ENCODE measurements at places on chromosomes 1 and 21. TPM values are rescaled to one million over a fixed set of nuclear protein-coding genes. Genes with fewer than 3 reads are reported as not detected.

GRCh38 chr1:200115532-200115931 is 88.0 kb downstream of the NR5A2 start:
- no peak for DNase-seq

SPRR4 gene
- not detected for total RNA-seq

ST6GALNAC3 gene
- total RNA-seq = not detected

GRCh38 chr1:185850366-185850765 is 116.2 kb downstream of the HMCN1 start:
- no peak for DNase-seq

AGO4 gene
- total RNA-seq = 16.5 TPM

DNA sequence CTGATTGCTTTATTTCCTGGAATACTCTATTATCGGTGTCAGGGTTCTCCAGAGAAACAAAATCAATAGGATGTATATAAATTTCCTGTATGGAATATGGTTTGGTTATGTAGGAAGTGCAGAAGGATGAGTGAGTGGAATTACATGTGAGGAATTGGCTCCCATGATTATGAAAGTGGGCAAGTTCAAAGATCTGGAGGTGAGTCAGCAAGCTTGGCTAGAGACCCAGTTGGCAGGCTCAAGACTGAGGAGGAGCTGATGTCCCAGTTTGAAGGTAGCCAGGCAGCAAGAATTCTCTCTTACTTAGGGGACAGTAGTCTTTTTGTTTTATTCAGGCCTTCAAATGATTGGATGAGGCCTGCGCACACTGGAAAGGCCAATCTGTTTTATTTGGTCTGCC is 57.5 kb downstream of the MAP3K7CL start:
- DNase-seq = no peak

DNA sequence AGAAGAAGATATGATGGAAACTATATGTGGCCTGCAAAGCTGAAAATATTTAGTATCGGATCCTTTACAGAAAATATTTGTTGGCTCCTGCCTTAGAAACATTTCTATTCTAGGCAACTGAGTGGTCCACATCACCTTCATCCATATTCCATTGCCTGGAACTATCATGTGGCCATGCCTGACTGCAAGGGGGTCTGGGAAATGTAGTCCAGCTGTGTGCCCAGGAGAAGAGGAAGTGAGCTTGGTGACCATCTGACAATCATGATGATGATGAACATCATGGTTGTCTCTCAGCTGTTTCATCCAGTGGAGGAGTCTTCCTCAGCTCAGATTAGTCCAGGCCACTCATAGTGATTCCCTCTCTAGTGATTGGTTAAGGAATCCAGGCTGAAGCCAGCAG is 61.8 kb upstream of the IFNLR1 start:
- DNase-seq = no peak

CASQ2 gene
- total RNA-seq = not detected

DNA sequence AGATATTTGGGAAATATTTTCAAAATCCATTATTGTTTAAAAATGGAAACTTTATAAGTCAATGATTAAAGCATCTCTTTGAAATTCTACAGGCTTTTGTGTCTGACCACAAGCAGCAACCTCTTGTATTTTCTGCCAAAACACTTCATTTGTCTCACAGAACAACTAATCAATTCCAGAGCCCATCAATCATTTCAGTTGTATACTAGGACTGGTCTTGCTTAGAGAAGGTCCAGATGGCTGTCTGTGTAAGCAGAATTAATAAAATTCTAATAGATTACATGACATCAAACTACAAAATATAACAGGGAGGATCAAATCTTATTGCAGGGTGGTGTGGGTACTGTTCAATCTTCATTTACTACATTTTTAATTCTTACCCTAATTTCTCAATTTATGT is 76.4 kb downstream of the ACBD6 start:
- DNase-seq = no peak

DNA sequence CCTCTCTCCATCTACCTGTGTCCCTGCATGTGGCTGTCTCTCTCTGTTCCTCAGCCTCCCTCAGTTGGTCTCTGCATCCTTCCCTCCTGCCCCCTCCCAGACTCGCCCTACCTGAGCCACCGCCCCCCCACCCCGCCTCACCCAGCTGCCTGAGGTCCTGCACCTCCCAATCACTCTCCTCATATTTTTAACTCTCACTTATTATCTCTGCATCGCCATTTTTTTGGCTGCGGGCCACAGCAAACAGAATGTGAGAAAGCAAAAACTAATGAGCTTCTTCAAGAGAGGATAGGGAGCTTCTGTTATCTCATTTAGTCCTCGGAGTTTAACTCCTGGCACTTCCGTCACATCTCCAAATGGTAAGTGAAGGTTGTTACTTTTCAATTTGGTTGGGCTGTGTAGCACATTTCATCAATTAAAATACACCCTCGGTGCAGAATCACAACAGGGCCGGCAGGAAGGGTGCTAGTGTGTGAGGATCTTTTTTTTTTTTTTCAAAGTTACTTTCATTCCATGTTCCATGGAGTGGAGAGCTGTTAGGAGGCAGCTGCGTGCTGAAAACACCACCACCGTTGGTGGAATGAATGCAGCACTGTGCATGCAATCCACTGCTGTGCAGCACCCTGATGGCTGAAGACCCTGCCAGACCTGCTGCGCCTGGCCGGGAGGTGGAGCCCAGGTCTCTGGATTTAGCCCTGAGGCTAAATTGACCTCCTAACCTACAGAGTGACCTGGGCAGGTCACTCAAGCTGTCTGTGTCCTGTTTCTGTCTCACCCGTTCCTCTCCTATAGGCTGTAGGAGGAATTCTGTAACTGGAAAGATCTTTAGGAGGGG is 157.2 kb upstream of the NFIA start:
- no peak for DNase-seq

GRCh38 chr1:99146129-99146848 is 118.0 kb upstream of the PLPPR4 start:
- DNase-seq = no peak

SAMD13 gene
- total RNA-seq = not detected

USP25 gene
- total RNA-seq = 61.0 TPM

- DNase-seq = no peak
Measured at GRCh38 chr1:195434566-195435203, 1173.6 kb downstream of the KCNT2 start.

OR2L5 gene
- total RNA-seq = not detected

DNA sequence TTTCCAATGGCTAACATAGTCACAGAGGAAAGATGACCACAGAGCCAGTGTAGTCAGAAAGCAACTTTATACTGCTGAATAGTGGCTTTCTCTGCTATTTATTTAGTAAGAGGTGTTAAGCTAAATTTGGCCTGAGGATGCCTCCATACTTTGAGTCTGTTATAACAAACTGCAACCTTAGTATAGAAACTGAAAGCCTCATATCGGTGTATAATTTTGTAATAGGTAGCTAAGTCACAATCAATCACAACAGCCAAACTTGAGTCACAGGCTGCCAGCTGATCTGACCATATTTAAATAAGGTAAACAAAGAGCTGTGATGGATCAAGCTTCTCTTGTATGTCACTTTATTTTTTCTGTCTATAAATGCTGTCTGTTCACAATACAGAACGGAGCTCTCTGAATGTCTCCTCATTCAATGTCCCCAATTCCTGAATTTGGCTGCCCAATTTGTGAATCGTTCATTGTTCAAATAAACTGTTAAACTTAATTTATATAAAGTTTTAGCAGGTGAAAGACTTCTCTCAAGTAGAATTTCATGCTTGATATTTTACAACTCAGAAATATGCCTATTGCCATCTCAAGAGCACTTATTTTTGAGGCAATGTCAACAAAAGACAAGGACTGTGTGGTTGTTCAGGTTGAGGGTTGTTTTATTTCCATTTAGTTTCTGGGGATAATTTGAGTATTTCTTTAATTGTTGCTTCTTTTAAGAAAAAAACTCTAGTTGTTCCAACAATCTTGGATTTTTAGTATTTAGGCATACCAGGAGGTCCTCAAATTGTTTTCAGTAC is 339.7 kb upstream of the B3GALT2 start:
- no peak for DNase-seq

DNA sequence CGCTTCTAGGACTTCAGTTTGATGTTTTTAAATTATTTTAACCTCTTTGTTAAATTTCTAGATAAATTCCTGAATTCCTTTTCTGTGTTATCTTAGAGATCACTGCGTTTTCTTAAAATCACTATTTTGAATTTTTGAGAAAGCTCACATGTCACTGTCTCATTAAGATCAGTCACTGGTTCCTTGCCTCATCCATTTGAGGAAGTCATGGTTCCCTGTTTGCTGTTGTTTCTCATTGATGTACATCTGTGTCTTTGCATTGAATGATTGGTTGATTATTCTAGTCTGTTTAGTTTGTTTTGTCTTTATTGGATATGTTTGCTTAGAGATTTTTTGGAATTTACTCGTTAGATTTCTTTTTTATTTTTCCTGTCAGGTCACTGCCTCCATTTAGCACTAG is 50.1 kb downstream of the CRP start:
- no peak for DNase-seq

Data from activated CD4-positive, alpha-beta memory T cell treated with anti-CD3 and anti-CD28 coated beads, Interleukin-2, amount 10 ng/mL, durations not matched to agents 7 days and 5 days (primary cell).